RPMI7951 (cell line): ENCODE measurements at places on chromosomes 6 and 20.

- DNase-seq: no peak
Measured at GRCh38 chr6:34135541-34135940, 10.3 kb downstream of the GRM4 start.

DNA sequence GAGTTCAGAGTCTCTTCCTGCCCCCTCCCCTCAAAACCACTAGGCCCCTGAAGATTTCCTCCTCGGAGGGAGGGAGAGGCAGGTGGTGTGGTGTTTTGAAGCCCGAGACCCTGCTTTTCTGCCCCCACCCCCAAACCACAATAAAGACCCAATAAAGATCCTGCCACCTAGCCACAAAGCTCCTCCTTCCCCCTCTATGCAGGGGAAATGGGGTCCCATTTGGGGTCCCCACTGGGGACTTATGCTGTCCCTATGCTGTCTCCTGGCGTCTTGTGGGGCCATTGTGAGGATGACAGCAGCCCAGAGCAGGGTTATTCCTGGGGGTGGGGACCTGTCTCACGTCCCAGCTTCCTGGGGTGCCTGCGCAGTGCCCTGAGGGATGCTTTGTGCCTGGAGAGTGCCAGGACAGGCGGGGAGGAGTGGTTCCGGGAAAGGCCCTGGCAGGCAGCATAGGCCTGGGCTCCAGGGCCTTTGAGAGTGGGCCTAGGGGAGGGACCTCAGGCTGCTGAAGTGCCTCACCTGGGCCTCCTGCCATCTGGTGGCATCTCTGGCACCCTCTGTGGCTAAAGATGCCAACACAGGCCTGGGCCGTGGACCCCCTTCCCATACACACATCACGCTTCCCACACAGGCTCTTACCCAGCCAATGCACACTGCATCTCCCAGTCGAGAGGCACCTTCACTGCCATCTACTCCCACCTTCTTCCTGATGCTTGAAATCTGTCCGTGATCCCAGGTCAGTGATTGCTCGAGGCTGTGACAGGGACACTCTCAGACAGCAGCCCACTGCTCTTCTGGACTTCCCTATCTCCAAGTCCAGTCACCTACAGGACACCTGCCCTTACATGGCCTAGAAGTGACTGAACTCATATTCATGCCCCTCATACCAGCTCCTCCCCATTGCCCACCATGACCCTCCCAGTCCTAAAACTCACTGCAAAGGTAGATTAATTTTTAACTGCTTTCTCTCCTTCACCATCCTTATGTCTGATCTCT is 7.9 kb upstream of the ARMC12 start:
- DNase-seq: no peak

DNA sequence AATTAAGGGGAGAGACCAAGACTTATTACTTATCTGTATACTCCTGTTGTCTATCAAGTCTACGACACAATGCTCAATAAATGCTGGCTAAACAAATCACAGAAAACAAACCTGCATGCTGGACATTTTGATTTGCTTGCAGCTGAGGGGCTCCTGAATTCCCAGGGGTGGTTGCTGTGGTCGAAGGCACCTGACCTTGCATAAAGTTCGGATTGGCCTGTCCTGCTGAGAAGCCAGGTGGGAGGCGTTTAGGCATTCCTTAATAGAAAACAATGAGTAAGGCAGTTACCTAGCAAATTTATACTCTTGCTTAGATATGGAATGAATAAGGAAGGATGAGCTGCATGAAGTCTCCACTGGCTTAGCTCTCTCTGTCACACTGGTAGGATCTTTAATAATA is 50.5 kb downstream of the TP53INP2 start:
- DNase-seq: no peak

- DNase-seq: peak; percentile 58
Measured at GRCh38 chr6:157020881-157021343, 243.7 kb downstream of the ARID1B start.

DNA sequence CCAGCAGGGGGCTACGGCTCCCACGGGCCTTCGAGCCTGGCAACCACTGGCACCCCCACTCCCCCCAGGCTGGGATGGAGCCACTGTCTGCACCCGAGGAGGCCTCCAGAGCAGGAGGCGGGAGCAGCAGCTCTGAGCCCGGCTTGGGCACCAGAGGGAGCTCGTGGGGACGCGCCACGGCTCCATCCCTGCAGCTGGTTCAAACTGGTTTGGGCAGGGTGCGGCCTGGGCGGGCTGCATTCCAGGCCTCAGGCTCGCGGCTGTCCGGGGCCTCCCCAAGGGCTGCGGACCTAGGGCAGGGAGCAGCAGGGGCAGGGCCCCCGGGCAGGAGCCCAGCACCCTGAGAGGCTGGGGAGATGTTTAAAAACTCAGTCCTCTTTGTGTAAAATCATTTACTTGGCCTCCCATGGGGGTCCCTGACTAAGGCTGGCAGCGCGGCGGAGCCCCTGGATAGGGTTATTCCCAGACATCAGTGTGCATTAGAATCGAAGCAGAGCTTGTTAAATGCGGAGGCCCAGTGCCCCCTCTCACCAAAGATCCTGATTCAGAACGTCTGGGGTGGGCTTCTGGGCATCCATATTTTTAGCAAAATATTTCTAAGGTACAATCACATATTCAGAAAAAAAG is 4.1 kb upstream of the BCAS4 start:
- DNase-seq: peak; percentile 93

DNA sequence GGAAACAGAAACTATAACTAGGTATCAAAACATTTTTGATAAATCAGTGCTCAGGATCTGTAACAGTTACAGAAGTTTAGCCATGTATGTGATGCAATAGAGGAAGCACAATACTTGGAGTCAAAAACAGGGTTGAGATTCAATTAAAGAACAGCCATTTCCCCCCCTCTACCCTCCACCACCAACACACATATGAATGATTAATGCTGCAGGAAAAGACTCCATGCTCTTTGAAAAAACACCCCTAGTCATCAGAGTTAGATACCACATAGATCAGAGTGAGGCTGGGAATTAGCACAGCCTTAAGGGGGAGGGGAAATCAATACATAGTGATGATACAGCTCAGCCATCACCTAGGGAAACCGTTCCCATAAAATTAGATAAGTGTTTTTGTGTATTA is 108.9 kb upstream of the EMILIN3 start:
- DNase-seq: no peak

DNA sequence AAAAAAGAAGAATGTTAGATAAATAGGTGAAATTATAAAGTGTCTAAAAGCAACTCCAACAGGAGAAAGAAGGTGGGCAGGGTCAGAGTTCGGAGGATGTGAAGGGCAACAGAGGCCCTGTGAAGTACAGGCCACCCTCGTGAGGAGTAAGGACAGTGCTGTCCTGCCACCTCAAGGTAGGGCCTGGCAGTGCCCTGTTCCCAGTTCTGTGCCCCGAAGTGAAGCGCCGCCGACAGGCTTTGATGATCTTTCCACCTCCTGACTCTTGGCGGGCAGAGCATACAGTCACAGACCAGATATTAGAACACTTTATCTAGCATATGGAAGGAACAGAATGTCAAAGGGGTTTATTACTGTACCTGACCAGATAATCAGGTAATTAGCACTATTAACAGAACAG is 75.8 kb downstream of the GJA10 start:
- peak; percentile 26 for DNase-seq

GRCh38 chr6:148819852-148820251 is 73.0 kb downstream of the UST start:
- DNase-seq: no peak

DNA sequence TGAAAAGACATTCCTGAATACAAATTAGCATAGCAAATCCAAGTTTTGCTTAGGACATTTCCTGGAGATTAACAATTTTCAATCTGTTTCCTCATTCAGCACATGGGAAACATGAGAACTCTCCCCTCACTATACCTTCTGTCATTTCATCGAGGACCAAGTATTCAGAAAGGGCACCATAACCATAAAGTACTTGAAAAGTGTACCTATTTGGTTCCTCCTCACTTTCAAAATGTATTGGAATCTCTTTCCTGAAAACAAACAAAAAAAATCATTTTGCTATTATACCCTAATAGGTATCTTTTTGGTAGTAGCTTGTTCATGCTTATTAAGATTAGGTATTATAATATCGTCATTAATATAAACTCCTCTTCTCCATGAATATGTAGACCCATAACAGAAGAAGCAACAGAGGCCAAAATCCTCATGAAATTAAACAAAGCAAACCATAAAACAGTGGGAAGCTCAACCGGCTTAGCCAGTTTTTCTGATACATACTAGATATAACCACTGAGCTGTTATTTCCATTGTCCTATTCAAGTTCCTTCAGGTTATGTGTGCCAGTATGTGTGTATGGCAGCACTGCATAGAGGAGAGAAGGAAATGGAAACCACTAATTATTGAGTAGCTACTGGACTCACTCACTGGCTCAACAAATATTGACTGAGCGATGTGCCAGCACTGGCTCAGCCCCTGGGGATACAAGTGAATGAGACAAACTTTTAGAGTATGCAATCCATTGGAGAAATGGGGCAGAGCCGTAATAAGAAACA is 274.0 kb downstream of the MAFB start:
- no peak for DNase-seq

GRCh38 chr6:30283761-30284160 is 43.0 kb upstream of the TRIM39 start:
- DNase-seq: no peak

GRCh38 chr20:23497536-23497935 is 6.6 kb downstream of the CST8 start:
- no peak for DNase-seq

DNA sequence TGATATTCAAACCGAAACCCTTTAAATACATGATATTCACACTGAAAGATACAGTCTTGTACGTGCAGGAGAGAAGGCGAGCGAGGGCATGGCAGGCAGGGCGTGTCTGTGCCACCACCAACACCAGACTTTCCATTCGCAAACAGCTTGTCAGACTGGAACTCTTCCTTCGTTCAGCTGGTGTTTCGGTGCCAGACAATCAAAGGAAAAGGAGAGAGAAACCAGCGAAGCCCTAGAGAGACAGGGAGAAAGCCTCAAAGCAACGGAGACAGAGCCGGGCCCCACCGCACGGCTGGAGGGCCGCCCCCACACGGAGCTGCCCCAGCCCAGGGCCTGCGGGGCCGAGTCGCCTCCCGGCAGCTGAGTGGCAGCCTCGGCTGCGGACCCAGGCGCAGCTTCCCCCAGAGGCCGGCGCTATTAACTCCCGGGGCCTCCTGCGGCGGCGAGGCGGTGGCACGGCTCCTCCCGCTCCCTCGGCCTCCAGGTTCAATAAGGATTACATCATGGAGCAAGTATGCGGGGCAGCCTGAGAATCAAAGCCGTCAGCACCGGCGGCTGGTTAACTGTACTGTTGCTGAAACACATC is 32.1 kb upstream of the NR2E1 start:
- DNase-seq: peak; percentile 81

DNA sequence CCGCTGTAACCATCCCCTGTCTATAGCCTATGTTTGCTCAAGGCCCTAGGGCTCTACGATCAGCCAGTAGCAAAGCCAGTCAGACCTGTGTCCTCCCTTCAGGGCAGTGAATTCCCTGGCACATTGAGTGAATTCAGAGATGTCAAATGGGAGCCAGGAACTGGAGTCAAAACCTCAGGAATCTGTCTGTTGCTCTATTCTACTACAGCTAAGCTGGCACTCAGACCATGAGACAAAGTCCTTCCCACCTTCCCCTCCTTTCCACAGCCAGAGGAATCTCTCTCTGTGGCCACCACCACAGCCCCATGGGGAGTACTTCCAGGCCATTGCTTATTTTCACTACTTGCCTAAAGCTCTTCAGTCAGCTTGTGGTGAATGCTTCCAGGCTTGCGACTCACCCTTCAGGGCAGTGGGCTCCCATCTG is 82.0 kb downstream of the PKIB start:
- DNase-seq: no peak
